ENCODE measurements at places on chromosomes 1 and 21.
A peak's percentile ranks its signal among the peaks of the same experiment; 100 is the strongest.

DNA sequence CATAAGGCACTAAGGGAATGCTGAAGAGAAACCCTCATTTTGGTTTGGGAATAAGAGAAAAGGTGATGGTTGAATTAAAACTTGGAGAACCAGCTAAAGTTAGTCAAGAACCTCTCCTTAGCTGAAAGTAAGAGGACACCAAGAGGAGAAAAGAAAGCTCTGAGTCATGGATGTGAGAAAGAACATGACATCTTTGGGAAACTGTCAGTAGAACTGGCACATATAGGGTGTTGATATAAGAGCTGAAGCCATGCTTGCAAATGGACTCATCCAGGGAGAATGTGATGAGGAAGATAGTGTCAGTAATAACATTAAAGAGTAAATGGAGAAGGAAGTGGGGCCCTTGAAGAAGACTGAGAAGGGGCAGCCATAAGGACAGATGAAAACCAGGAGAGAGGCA, 54.3 kb downstream of the LRRC8C start:
- DNase-seq, result no peak

- no peak for DNase-seq
These were observed 58.0 kb downstream of the CLIC4 start for GRCh38 chr1:24803220-24803619.

GRCh38 chr1:38026592-38027200, 14.2 kb downstream of the UTP11 start:
- DNase-seq, result peak; percentile 72

DNA sequence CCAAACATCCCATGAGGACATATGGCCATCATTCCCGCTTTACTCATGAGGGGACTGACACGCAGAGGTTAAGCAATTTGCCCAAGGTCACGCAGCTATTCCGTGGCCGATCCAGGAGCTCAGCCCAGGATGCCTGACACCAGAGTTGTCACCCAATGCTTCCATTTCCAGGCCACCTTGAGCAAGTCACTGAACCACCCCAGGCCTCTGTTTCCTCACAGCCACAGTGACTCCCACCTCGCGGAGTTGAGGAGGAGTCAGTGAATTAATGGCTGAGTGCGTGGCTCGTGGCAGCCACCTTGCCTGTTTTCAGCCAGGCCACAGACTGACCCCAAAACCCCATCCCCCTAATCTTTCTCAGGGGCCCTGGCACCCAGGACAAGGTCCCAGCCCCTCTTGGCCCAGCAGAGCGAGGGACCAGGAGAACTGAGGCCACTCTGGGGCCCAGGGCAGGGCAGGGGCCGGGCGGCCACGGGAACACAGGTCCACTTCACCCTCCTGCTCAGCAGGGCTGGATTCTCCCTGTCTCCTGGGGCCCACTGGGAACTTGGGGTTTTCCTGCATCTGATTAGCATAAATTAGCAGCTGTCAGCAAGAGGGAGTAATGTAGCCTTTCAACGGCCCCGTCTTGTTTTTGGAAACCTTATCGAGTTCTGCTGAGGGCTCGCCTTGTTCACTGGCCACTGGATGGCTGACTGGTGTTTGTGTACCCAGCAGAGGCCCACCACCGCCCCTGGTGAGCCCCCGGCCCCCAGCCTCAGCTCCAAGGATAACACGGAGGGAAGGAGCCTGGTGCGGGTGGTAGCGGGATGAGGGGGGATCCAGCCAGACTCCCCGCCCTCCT, 19.7 kb upstream of the LAPTM5 start:
- no peak for DNase-seq

- no peak for DNase-seq
These were observed 60.4 kb downstream of the CAPZB start for GRCh38 chr1:19424651-19425570.

GRCh38 chr1:26723013-26723991, 27.5 kb downstream of the ARID1A start:
- peak; percentile 97 for DNase-seq

DNA sequence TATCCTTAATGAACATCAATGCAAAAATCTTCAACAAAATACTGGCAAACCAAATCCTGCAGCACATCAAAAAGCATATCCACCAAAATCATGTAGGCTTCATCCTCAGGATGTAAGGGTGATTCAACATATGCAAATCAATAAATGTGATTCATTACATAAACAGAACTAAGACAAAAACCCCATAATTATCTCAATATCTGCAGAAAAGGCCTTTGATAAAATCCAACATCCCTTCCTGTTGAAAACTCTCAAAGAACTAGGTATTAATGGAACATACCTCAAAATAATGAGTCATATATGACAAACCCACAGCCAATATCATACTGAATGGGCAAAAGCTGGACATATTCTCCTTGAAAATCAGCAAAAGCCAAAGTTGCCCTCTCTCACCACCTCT, 54.6 kb upstream of the DEPDC1 start:
- no peak for DNase-seq

DNA sequence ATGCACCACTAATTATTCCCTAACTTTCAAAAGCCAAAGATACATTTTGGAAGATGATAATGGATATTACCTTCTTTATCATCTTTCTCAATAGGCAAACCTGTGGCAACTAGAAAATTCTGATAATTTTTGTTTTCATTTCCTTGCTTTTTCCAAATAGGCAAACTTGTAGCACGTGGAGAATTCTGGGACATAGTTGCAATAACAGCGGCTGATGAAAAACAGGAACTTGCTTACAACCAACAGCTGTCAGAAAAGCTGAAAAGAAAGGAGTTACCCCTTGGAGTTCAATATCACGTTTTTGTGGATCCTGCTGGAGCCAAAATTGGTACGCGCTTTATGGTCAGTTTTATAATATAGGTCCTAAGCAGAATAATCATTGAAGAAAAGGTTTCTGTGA, 1.5 kb downstream of the FPGT start:
- DNase-seq, result peak; percentile 23

- DNase-seq, result no peak
These were observed 157.6 kb upstream of the EDN2 start for GRCh38 chr1:41641941-41642527.

GRCh38 chr1:39474810-39475209, 16.6 kb upstream of the BMP8A start:
- DNase-seq, result no peak

- DNase-seq, result no peak
These were observed 42.6 kb upstream of the SRRM1 start for GRCh38 chr1:24600551-24600950.

DNA sequence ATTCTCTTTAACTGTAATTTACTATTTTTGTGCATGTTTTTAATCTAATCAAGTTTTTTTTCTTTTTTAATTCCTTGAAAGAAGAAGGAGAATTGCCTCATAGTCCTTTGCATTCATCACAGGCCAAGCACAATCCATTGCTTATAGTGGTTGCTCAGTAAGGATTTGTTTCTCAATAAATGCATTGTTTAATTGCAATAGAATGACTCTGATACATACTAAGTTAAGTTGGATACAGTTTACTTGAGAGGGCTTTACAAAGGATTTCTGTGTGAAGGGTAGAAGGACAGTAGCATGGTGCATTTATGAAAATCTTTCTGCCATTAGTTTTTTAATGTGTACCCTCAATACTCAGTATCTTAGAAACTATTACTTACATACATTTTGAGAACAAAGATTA, 186.2 kb downstream of the LRRIQ3 start:
- no peak for DNase-seq

DNA sequence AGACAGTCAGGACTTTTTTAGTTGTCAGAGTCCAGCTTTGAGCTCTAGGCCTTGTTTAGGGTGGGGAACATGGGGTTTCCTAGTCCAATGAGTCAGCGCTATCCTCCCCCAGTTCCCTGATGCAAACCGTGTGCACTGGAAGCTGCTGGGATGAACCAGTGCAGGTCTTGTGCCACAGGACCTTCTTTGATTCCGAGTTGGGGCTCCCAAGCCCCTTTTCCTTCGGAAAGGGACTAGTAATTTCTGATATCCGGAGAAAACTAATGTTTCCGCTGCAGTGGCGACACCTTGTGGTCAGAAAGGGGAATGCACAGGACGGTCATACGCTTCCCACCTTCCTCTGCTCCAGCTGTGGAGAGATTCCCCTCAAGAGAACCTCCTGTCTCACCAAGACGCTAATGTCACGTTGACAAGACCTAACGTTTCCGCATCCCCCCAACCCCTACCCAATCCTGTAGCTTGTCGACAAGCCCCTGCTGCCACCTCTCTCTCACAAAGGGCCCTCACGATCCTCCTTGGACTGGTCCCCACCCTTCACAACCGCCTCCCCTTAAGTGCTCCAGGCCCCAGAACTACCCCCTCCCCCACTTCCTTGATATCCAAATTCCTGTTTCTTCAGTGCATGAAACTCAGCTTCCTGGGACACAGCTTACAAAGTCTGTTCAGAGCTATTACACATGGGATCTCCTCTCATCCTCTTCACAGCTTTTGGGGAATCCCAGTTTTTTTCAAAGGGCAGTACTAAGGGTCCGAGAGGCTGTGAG, 30.9 kb downstream of the GPA33 start:
- DNase-seq, result peak; percentile 63

- peak; percentile 73 for DNase-seq
These were observed 480.4 kb upstream of the ZRANB2 start for GRCh38 chr1:71561206-71561605.

DNA sequence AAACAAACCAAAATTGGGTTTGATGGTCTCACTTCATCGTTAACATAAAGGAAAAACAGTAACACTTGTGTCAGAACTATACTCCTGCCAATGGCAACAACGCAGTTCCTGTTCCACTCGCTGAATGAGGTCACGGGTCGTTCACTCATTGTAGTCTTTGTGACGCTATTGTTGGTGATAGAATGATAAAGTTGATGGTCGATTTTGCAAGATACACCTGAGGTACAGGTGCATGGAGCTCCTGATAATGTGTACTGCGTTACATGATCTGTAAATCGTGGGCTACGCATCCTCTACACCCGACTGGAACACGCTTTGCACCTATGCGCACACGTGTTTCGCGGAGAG, 391 bp upstream of the CENPS start:
- peak; percentile 29 for DNase-seq

DNA sequence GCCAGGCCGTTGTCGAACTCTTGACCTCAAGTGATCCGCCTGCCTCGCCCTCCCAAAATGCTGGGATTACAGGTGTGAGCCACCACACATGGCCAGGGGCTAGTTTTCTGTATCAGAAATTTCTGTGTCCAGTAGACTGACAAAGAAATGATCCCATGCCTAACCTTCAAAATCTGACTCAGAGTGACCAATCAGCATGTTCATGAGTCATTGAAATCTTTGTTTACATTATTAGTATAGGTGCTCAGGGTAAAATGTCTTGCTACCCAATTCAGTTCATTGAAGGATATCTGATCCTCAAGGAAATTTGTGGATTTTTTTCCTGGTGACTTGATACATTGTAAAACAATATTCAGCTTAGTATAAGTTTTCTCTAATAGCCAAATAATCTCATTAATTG, 11.0 kb upstream of the LDLRAD2 start:
- DNase-seq, result no peak

GRCh38 chr1:245956225-245956624, 550.9 kb downstream of the SMYD3 start:
- no peak for DNase-seq

GRCh38 chr1:1947493-1947892, 28.4 kb upstream of the TMEM52 start:
- DNase-seq, result no peak
